Upper lobe of right lung (tissue), 1 donor: ENCODE measurements at places on chromosomes 13 and 19. TPM values are rescaled to one million over a fixed set of nuclear protein-coding genes. Genes with fewer than 3 reads are reported as not detected.

Gene SLC7A9
- total RNA-seq: 0.46 TPM

Gene ADPRHL1
- total RNA-seq: 1.9 TPM

- H3K36me3 ChIP-seq: no peaks in the 10 kb centered on the region
- H3K27me3 ChIP-seq: no peaks in the 10 kb centered on the region
- no peak overlapping the region for H3K27ac ChIP-seq
- H3K4me1 ChIP-seq: no peaks in the 10 kb centered on the region
Measured at GRCh38 chr13:80171096-80171495, 169.8 kb downstream of the SPRY2 start.

- H3K4me1 ChIP-seq: no peaks in the 10 kb centered on the region
- no peaks in the 10 kb centered on the region for H3K27me3 ChIP-seq
- no peak for DNase-seq
- no peaks in the 10 kb centered on the region for H3K36me3 ChIP-seq
- no peak overlapping the region for H3K4me3 ChIP-seq
- no peak overlapping the region for H3K27ac ChIP-seq
Measured at GRCh38 chr13:87894059-87894458, 222.9 kb downstream of the SLITRK5 start.

DNA sequence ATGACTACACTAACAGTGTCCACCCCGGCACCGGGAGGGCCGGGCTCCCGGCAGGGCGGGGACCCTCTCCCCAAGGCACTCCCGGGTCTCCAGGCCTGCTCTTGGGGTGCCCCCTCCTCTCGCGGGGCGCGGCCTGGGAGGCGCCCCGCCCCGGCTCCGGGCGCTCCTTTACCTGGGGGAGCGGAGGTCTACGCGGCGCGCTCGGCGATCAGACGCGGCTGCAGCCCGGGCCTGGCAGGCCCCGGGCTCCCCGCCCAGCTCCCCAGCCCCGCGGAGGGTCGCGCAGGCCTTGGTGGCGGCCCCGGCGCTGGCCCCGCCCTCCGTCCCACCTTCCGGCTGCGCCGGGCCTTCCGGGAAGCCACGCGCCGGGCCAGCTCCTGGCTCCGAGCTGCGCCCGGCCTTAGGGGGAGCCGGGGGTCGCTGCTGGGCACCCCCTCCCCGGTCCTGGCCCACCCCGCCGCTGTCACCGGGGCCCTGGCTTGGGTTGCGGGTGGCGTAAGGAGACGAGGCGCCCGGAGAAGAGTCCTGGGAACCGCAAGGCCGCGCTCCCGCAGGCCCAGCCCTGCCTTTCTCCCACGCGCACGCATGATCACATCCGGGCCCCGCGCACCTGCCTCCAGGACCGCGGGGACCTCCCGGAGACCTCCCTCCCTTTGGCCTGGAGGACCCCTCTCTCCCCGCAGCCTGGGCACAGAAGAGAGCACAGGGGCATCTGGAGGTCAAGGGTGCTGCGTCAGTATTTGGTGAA is at the start of gene C19orf12:
C19orf12 (minus strand) TSS at position 309 of the 748 bp plus-strand sequence. CDS start 6,848 bp downstream, outside the sequence.
- peaks cover 22% of the 10 kb centered on the region for H3K4me1 ChIP-seq
- H3K4me3 ChIP-seq: peak within 1 kb of the TSS; percentile 87
- peak within 1 kb of the TSS; percentile 99 for H3K27ac ChIP-seq
- no peaks in the 10 kb centered on the region for H3K27me3 ChIP-seq
- no peaks in the 10 kb centered on the region for H3K36me3 ChIP-seq

DNA sequence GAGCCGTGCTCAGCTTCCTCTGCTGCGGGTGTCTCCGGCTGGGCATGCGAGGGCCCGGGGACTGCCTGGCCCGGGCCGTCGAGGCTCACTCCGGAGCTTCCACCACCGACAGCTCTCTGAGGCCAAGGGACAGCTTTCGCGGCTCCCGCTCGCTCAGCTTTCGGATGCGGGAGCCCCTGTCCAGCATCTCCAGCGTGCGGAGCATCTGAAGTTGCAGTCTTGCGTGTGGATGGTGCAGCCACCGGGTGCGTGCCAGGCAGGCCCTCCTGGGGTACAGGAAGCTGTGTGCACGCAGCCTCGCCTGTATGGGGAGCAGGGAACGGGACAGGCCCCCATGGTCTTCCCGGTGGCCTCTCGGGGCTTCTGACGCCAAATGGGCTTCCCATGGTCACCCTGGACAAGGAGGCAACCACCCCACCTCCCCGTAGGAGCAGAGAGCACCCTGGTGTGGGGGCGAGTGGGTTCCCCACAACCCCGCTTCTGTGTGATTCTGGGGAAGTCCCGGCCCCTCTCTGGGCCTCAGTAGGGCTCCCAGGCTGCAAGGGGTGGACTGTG is 1.2 kb downstream of the S1PR4 start:
- H3K27ac ChIP-seq: peak overlapping the region; percentile 83
- no peaks in the 10 kb centered on the region for H3K27me3 ChIP-seq
- DNase-seq: no peak
- peaks cover 18% of the 10 kb centered on the region for H3K4me1 ChIP-seq

DNA sequence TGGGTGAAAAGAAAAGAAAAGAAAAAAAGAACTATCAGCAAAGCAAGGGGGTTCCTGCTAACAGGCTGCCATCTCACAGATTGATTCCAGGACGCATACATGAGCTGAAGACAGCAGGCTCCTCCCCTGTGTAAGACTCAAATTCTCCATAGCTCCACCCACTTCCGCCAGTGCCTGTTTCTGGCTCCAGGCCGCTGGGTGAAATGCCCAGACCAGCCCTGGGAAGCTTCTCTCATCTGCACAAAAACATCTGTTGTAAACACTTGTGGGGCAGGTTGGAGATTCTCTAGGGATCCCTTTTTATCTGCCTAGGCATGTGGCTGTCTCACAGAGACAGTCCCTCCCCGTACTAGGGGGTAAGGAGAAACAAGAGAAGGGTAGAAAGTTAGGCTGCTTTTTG is 1054.4 kb upstream of the SPRY2 start:
- H3K36me3 ChIP-seq: no peaks in the 10 kb centered on the region
- H3K4me3 ChIP-seq: no peak overlapping the region
- no peak overlapping the region for H3K27ac ChIP-seq
- no peaks in the 10 kb centered on the region for H3K4me1 ChIP-seq
- DNase-seq: no peak

DNA sequence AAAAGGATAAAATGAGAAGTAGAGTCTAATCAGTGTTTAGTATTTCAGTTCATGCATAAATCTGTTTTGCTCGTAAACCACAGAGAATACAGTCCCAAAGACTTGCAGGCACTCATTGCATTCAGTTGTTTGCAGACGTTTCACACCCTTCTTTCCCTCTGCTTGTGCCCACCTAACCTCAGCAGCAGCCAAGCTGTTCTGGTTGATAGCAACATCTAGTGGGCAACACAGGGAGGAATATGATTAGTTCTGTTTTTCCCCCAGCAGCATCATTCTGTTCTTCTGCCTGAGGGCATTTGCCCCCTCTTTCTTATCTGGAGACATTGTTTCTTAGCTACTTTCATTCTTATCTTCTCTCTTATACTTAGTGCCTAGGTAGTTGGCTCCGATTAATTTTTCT is 135.6 kb downstream of the PAN3 start:
- peaks cover 57% of the 10 kb centered on the region for H3K36me3 ChIP-seq
- H3K27me3 ChIP-seq: no peaks in the 10 kb centered on the region
- H3K4me3 ChIP-seq: no peak overlapping the region
- no peaks in the 10 kb centered on the region for H3K4me1 ChIP-seq
- no peak for DNase-seq

DNA sequence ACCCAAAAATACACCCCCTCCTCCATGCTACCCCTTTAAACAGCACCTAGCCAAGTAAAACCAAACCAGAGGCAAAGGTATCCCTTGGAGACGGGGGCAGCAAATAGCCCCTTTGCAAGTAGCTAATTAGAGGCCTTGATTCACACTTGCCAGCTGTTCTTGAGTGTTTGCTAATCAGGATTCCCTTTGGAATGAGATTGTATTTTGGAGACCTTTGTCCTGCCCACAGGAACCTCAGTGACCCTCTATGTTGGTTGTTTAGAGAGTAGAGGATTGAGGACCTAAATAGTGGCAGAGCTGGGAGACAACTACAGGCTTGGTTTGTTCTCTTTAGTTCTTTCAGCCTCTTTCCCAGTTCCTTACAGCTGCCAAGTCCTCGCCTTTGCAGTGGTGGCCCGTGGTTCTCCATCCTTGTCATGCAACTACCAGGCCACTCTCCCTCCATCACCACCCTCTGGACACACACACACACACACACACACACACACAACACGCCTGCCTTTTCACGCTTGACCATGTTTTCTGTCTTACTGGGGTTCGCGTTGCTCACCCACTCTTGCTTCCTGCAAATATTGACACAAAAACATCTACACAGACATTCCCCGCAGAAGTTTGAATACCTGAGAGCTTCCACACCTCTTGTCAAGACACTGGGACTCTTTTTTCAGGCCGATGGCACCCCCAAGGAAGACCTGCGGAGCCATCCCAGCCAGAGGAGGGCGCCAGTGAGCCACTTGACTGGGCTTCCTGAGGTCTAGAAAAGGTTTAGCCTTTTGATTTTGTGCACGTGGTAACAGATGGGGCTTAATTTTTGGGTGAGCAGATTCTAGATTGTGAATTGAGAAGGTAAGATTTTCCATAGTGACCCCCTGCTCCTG is 80.0 kb upstream of the GPR183 start:
- H3K36me3 ChIP-seq: peaks cover 19% of the 10 kb centered on the region
- H3K27me3 ChIP-seq: no peaks in the 10 kb centered on the region
- no peaks in the 10 kb centered on the region for H3K4me1 ChIP-seq
- no peak overlapping the region for H3K27ac ChIP-seq
- H3K4me3 ChIP-seq: no peak overlapping the region

DNA sequence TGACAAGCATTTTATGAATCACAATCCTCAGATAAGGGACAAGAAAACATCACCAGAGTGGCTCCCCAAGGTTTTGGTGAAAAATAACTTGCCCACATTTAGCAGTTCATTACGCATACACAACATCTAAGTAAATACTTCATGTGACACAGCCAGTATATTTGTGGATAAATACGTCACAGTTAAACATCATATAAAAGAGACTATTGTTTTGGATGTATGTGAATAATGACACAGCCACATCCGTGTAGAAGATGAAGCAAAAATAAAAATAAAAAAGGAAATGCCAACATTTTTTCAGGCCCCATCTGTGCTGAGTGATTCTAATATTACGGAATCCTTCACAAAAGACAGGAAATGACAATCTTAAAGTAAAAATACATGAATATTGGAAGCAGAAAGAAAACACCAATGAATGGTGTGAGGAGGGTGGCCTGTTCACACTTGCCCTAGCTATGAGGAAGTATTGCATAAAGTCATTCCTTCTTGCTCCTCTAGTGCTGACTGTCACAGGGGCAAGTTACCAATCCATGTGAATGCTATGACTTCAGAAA is 457.1 kb downstream of the KLF12 start:
- H3K27me3 ChIP-seq: no peaks in the 10 kb centered on the region
- no peak for DNase-seq
- H3K36me3 ChIP-seq: no peaks in the 10 kb centered on the region

DNA sequence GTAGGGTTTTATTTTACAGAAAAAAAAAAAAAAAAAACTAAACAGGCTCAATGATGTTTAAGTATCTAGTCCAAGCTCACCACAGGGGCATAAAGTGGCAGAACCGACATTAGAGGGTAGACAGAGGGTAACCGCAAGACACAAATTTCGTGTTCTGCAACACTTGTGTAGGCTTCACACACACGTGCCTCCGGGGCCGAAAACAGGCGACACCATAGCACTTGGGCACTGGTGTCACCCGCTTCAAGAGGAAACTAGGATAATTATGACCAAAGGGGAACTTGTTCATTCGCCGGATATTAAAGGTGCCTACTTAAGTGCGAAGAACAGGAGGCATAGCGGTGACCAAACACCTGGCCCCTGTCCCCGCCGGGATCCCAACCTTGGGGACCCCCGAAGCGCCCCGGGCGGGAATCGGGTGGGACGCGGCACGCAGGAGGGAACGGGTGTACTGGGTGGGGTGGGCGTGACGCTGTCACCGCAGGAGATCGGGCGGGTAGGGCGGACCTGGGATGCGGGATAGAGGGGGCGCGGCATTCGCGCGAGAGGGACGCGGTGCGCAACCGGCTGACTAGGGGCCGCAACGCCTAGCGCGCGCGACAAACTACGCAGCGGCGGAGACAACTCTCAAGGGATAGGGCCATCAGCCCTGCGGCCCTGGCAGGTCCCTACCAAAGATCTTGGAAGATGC is 558 bp downstream of the MZT1 start:
- H3K4me1 ChIP-seq: peaks cover 10% of the 10 kb centered on the region
- H3K27me3 ChIP-seq: no peaks in the 10 kb centered on the region
- peak; percentile 78 for DNase-seq
- no peaks in the 10 kb centered on the region for H3K36me3 ChIP-seq
- peak overlapping the region; percentile 97 for H3K4me3 ChIP-seq
